Activated T-helper 1 cell treated with anti-CD3 and anti-CD28 coated beads, Interleukin-2, amount 50 U/mL, for 16 hours (primary cell): ENCODE measurements at places on chromosomes 7 and 10.
A peak's percentile ranks its signal among the peaks of the same experiment; 100 is the strongest.

DNA sequence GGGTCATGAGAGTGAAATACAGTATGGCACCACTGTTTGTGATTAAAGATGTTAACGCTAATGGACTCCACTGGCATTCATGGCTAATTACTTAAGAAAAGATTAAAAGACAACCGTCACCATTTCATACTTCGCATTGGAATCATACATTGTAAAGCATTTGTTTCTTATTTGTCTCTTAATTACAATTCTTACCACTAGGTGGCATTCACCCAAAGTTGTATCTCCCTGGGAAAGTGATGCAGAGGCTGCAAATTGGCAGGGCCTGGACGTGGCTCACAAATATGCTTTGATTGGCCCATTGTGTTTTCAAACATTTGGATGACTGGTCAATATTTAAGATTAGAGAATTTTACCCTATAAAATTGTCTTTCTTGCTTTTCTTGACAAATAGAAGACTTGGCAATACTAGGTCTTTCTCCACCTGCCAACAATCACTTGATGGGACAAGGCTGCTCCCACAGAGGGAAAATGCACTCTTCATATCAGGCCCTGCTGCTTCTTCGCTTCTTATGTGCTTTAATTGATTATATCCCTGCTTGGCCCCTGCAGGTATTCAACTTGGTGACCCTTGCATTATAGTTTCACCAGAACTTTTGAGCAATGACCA lies 72.1 kb upstream of the STARD3NL start:
- no peak for DNase-seq

- DNase-seq, result no peak
Measured at GRCh38 chr10:90930971-90931871, 10.3 kb upstream of the ANKRD1 start.

- DNase-seq, result no peak
Measured at GRCh38 chr10:45602082-45602730, 70.4 kb downstream of the ZFAND4 start.

DNA sequence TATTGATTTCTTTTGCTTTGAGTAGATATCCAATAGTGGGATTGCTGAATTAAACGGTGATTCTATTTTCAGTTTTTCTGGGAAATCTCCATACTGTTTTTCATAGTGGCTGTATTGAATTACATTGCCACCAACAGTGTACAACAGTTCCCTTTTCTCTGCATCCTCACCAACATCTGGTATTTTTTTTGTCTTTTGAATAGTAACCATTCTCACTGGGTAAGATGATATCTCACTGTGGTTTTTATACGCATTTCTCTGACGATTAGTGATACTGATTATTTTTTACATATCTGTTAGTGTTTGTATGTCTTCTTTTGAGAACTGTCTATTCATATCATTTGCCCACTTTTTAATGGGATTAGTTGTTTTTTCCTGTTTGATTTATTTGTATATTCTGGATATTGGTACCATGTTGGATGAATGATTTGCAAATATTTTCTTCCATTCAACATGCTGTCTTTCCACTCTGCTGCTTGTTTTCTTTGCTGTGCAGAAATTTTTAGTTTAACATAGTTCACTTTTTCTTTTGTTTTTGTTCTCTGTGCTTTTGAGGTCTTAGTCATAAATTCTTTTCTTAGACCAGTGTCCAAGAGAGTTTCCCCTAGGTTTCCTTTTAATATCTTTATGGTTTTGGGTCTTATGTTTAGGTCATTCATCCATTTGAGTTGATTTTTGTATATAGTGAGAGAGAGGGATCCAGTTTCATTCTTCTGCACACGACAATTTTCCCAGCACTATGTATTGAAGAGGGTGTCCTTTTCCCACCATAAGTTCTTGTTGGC lies 584.7 kb downstream of the PHTF2 start:
- no peak for DNase-seq

DNA sequence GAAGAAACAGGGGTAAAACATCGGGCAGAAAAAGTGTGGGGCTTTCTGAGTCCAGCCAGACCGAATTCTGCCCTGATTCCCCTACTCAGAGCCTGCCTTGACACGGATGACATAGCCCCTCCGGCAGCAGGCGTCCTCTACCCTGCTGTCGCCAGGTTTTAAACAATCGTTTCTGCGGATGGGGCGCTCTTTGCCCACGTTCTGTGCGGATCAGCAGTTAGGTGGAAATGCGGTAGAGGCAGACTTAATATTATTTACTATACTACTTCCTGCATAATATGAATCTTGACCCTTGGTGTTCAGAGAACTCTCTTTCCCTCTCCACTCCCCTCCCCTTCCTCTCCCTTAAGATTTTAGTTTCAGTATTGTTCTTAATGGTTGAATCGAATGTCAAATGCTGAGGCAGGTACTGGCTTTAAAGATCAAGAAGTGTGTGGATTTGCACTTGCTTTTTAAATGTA lies 2.4 kb downstream of the GATA3 start:
- DNase-seq, result no peak

DNA sequence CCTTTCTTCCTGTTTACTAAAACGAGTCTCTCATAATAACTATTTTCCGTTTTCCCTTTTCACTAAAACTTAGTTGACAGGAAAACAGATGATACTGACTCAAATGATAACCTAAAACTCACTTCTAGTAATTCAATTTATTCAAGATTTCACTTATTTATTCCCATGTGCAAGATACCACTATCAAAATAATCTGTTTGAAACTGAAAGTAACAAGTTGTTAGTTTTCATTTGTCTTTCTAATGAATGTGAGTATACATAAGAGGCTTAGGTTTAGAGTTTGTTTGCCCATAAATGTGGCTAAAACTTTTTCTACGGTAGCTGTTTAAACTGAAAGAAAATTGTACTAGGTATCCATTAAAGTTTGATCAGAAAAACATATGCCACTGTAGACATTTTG lies 314.9 kb upstream of the STEAP1 start:
- DNase-seq, result no peak

DNA sequence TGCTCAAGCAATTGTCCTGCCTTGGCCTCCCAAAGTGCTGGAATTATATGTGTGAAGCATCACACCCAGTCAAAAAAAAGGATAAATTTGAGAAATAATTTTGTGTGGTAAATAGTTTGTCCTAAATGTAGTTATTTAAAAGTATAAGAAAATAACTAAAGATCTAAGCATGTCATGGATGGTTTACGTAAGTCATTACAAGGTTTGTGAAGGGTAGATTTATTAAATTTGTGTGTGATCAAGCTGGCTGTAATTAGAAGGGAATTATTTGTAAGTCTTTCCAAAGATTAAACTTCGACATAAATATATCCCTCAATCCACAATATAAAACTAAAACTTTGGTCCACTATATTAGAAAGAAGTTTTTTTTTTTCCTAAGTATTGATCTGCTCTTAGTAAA lies 28.6 kb downstream of the ORC5 start:
- DNase-seq, result no peak

GRCh38 chr7:3210531-3210930 lies 90.5 kb upstream of the SDK1 start:
- DNase-seq, result no peak

DNA sequence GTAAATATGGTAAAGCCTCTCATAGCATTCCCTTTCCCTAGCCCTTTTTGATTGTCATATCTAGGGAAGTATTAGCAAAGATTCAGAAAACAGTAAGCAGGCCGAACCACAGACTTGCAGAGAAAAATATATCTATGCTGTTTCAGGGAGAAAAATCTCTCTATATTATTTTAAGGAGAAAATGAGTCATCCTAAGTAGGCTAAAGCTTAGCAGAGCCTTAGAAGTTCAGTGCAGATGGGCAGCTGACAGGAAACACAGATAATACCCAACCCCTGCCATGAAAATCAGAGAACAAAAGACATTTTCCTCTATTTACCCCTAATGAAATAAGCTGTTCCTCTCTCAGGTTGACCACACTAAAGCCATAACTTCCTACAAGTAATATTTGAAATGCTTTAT lies 16.5 kb downstream of the C1QL3 start:
- DNase-seq, result no peak

GRCh38 chr10:71727738-71728737 lies 8.5 kb upstream of the C10orf105 start:
- peak; percentile 59 for DNase-seq

DNA sequence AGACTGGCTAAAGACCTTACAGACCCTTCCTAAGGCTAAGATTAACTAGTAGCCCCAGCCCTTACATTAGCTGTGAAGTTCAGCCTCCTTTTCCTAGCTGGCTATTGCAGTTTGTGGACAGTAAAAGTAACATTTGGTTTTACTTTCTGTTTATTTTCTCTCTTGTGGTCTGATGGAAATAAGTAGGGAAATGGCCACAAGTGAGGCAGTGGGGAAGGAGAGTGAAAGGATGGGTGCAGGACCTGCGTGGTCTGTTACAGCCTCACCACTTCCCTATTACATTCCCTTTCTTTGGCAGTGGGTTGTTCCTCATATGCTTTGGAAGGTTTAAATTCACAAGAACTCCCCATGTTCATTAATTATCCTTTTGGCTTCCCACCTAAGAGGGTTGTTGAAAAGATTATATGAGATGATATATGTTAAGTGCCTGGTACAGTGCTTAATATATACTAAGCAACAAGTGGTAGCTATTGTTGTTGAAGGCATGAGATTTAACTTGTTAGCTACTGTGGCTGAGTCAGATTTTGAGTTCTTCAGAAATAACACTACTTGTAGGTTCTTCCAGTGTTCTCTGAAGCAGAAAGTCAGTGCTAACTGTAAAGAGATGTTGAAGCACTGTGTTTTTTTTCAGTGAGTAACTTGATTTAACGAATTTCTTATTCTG lies 181.7 kb downstream of the ST7 start:
- DNase-seq, result no peak

- no peak for DNase-seq
Measured at GRCh38 chr7:142407939-142408570, 150.2 kb upstream of the PRSS58 start.

GRCh38 chr10:58951087-58951486 lies 225.4 kb upstream of the PHYHIPL start:
- no peak for DNase-seq

DNA sequence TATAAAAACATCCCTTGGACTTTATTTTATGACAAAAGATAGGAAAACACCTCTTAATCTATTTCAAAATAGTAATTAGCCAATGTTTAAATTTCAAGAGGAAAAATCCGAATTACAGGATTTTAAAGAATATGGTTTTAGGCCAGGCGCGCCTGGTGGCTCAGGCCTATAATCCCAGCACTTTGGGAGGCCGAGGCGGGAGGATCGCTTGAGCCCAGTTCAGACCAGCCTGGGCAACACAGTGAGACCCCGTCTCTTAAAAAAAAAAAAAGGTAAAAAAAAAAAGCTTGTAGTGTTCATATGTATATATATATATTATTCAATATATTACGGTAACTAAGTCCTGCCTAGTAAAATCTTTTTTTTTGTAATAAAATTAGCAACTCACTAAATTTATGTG lies 1.4 kb downstream of the BNIP3 start:
- no peak for DNase-seq

- DNase-seq, result no peak
Measured at GRCh38 chr10:43390759-43391158, 18.2 kb downstream of the HNRNPF start.
